Fibroblast of skin of back (primary cell): ENCODE measurements at places on chromosomes 2 and 18.

GRCh38 chr2:217367464-217367863 lies 507.6 kb upstream of the TNP1 start:
- peak; percentile 73 for DNase-seq

- peak; percentile 96 for DNase-seq
These were observed 15.9 kb upstream of the SEC11C start for GRCh38 chr18:59123588-59124369.

DNA sequence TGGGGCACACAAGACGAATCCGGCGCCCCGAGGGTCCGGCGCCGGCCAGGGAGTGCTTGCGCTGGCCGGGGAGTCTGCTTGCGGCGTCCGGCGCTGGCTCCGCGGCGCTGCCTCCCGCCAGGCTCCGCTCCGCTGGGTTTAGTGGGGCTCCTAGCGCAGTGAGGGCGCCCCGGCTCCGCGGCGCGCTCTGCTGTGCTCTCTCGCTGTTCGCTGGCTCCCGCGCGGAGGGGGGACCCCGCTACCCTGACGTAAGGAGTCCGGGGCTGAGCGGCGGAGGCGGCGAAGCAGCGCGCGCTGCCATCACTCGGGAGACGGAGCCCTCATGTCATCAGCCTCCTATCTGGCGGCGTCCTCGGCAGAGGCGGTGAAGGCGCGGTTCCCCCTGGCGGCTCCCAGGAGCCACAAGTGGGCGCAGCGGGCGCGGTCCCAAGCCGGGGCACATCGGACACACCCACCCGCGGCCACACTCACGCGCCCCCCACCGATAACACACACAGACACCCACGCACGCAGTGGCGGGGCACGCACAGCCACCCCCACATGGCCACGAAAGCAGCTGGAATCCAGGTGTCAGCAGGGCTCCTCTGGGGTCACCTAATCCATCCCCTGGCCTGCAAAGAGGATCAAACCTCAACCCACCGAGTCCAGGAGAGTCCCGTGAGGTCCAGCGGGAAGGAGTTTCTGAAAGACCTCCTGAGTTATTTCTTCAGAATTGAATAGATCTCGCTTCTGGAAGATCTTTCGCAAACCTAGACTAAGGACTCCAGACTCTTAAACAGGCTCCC lies at the start of gene C1QL2:
Gene C1QL2, minus strand, starts transcription at position 189 of the 785 bp plus-strand sequence. CDS start 482 bp downstream, outside the sequence.
- DNase-seq: no peak

DNA sequence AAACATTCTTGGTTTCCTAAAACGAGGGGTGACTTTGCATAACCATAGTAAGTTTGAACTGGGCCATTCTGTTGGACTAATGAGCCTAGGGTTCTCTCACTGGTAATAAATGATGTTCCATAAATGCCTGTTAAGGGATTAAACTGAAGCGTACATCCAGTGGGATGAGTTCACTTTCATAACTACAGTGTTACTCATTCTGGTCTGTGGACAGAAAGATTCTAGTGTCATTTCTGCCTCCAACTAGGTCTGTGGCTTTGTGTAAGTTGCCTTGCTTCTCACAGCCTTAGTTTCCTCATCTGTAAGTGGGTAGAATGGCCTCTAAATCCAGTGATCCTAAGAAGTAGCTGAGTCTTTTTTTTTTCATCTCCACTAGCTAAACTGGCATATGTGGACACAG lies 1860.6 kb upstream of the PIK3C3 start:
- DNase-seq: peak; percentile 15

DNA sequence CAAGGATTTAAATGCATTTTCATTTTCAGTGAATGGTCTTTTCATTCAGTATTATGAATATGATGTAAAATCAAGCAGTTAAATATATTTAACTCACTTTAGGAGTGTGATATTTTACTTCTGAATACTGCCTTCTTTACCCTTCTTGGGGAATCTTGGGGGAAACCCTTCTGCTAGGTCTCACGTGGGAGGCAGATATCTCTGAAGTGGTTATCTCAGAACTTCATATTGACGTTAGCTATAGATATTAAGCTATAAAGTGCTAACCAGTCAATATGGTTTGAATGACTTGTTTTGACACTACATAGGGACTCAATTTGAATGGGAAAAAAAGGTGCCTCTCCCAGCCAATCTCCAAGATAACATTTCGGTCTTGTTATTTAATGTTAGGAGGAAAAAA lies 9.8 kb downstream of the REL start:
- no peak for DNase-seq

DNA sequence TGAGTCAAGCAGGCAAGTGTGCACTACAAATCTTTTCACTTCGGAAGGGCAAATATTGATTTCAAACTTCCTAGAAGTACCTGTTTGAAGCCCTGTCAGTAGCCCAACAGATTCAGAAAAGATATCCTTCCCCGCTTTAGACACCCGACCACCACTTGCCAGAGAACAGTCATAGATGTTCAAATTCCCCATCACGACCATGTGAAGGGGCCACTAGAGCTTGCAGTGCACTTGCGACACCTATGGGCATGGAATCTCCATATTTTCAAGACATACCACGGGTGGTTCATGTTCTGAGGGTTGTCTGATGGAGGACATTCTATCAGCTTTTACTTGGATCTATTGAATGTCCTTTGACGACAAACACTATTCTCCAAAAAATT lies 23.8 kb downstream of the GNLY start:
- DNase-seq: no peak
